Effector memory CD8-positive, alpha-beta T cell (primary cell): ENCODE measurements at places on chromosomes 16 and 17.

DNA sequence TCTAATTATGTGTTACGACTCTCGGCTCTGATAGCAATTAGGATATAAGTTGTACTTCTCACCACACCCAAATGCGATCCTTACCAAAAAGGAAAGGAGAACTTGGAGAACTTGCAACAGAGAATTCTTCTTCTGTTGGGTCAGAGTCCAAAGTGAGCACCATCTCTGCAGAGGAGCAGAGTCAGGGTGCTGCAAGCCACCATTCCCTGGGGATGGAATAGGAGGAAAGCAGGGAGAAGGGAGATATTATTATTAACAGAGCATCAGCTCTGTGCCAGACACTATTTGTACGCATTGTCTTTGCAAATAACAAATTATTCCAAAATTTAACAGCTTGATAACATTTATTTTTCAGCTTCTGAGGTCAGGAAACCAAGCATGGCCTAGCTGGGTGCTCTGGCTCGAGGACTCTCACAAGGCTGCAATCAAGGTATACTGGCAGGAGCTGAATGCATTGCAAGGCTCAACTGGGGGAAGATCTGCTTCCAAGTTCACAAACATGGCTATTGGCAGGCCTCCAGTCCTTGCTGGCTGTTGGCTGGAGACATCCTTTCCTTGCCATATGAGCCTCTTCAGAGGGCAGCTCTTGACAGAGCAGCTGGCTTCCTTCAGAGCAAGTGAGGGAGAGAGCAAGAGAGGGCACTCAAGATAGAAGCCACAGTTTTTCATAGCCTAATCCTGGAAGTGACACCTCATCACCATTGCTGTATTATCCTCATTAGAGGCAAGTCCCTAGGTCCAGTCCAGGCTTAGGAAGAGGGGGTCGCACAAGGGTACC, 296.2 kb upstream of the CDH5 start:
- no peak overlapping the region for H3K4me3 ChIP-seq
- H3K27ac ChIP-seq = no peak overlapping the region
- H3K27me3 ChIP-seq = peaks cover 52% of the 10 kb centered on the region
- H3K36me3 ChIP-seq = no peaks in the 10 kb centered on the region
- DNase-seq = no peak

GRCh38 chr17:36935671-36936454, 1.4 kb upstream of the LHX1 start:
- H3K27ac ChIP-seq = no peak overlapping the region
- peaks cover 100% of the 10 kb centered on the region for H3K27me3 ChIP-seq
- no peak for DNase-seq

GRCh38 chr16:2962334-2963073, 1.6 kb upstream of the KREMEN2 start:
- H3K4me1 ChIP-seq = peaks cover 15% of the 10 kb centered on the region
- H3K4me3 ChIP-seq = no peak overlapping the region
- peaks cover 2% of the 10 kb centered on the region for H3K36me3 ChIP-seq

- peaks cover 20% of the 10 kb centered on the region for H3K4me1 ChIP-seq
- peak overlapping the region; percentile 71 for H3K27ac ChIP-seq
- no peak for DNase-seq
- H3K4me3 ChIP-seq = no peak overlapping the region
- no peaks in the 10 kb centered on the region for H3K36me3 ChIP-seq
- no peaks in the 10 kb centered on the region for H3K27me3 ChIP-seq
Measured at GRCh38 chr16:17403156-17403809, 67.5 kb downstream of the XYLT1 start.

GRCh38 chr17:50211249-50212120, 10.1 kb upstream of the COL1A1 start:
- no peaks in the 10 kb centered on the region for H3K36me3 ChIP-seq
- H3K27ac ChIP-seq = no peak overlapping the region
- H3K4me1 ChIP-seq = peaks cover 17% of the 10 kb centered on the region
- H3K4me3 ChIP-seq = no peak overlapping the region

- peak overlapping the region; percentile 78 for H3K4me3 ChIP-seq
- peak overlapping the region; percentile 94 for H3K27ac ChIP-seq
- H3K27me3 ChIP-seq = no peaks in the 10 kb centered on the region
- H3K4me1 ChIP-seq = peaks cover 82% of the 10 kb centered on the region
Measured at GRCh38 chr16:89357055-89357816, 133.1 kb downstream of the ANKRD11 start.

DNA sequence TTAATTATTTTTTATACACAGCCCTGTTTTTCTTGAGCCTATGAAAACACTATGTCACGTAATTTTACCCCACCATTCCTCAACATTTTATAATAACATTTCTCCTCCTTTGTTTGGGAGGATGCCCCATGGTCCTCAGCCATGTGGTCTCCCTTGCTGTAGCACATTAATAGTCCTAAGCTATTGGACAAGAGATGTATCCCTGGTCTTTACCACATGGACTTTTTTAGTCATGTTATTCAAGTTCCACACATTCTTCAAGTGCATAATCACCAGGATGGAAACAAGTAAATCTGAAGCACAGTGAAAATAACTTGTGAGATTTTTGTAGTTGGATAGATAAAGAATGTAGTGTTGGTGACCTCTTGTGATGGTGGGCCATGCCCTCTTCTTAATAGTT, 2.0 kb upstream of the KRTAP2-3 start:
- H3K36me3 ChIP-seq = no peaks in the 10 kb centered on the region
- no peak for DNase-seq
- H3K27ac ChIP-seq = no peak overlapping the region
- no peaks in the 10 kb centered on the region for H3K4me1 ChIP-seq

DNA sequence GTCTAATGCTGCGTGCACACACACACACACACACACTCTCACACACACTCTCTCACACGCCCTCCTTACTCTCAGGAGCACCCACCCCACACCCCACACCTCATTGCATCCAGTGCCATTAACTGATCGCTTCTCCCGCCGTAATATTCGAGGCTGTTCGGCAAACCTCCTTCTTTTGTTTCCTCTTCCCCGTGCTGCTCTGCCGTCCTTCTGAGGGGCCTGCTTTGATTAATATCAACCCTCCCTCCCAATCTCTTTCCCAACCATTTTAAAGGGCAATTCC, 156.2 kb upstream of the TNRC6C start:
- peaks cover 5% of the 10 kb centered on the region for H3K27me3 ChIP-seq
- peaks cover 17% of the 10 kb centered on the region for H3K4me1 ChIP-seq
- no peak for DNase-seq
- peak overlapping the region; percentile 53 for H3K27ac ChIP-seq
- no peaks in the 10 kb centered on the region for H3K36me3 ChIP-seq
- no peak overlapping the region for H3K4me3 ChIP-seq

GRCh38 chr16:4025428-4025827, 90.8 kb downstream of the ADCY9 start:
- H3K27me3 ChIP-seq = no peaks in the 10 kb centered on the region
- H3K36me3 ChIP-seq = peaks cover 7% of the 10 kb centered on the region
- H3K4me3 ChIP-seq = no peak overlapping the region
- peaks cover 20% of the 10 kb centered on the region for H3K4me1 ChIP-seq
- H3K27ac ChIP-seq = no peak overlapping the region

GRCh38 chr17:14838567-14838966, 426.6 kb downstream of the PMP22 start:
- H3K27ac ChIP-seq = no peak overlapping the region
- no peaks in the 10 kb centered on the region for H3K4me1 ChIP-seq
- H3K27me3 ChIP-seq = no peaks in the 10 kb centered on the region
- H3K36me3 ChIP-seq = no peaks in the 10 kb centered on the region
- DNase-seq = no peak
- no peak overlapping the region for H3K4me3 ChIP-seq

DNA sequence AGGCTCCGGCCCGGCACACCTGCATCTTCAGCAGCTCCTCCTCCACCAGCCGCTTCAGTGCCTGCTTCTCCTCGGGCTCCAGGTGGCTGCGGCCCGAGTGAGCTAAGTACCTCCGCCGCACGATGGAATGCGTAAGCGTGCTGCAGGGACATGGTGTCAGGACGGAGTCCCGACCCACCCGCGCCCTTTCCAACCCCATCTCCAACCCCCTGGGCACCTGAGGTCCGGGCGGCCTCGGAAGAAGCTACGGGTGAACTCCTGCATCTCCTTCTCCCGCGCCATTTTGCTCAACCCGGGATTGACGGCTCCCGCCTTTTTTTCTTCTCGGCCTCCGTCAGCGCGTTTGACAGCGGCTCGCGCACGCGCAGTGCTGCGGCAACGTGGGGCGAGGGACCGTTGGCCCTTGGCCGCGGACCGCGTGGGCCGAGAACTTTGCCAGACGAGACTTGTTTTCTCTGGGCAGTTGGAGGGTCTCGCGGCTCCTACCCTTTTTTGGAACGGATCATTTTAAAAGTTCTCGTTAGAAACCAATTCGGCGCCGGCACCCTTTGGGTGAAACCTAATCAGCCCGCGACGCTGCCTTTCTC, at the start of gene HIRIP3:
Gene HIRIP3, minus strand, starts transcription at position 294 of the 587 bp plus-strand sequence. Its CDS starts 12 bp downstream, at position 282.
- H3K4me1 ChIP-seq = peaks cover 25% of the 10 kb centered on the region
- H3K27me3 ChIP-seq = no peaks in the 10 kb centered on the region
- DNase-seq = peak; percentile 83
- H3K4me3 ChIP-seq = peak within 1 kb of the TSS; percentile 96
- peak within 1 kb of the TSS; percentile 98 for H3K27ac ChIP-seq

DNA sequence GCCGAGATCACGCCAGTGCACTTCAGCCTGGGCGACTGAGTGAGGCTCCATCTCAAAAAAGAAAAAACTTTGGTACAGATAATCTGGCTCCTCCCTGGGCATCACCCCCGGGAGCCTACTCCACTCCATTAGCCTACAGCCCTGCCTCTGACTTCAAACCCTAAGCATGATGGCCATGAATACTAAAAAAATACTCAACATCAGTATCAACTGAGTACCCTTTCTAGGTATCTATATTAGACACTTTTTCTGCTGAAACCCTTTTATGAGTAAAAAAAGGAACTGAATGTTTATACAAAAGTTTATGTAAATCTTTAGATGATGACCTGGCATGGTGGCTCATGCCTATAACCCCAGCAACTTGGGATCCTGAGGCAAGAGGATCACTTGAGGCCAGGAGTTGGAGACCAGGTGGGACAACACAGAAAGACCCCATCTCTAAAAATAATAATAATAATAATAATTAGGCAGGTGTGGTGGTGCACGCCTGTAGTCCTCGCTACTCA, 6.9 kb downstream of the RDM1 start:
- no peak overlapping the region for H3K27ac ChIP-seq
- DNase-seq = no peak
- H3K4me1 ChIP-seq = peaks cover 17% of the 10 kb centered on the region
- no peak overlapping the region for H3K4me3 ChIP-seq
- H3K36me3 ChIP-seq = peaks cover 3% of the 10 kb centered on the region
- no peaks in the 10 kb centered on the region for H3K27me3 ChIP-seq

- H3K27ac ChIP-seq = peak overlapping the region; percentile 35
- peaks cover 2% of the 10 kb centered on the region for H3K36me3 ChIP-seq
- no peak overlapping the region for H3K4me3 ChIP-seq
Measured at GRCh38 chr16:3594316-3595109, 16.9 kb downstream of the SLX4 start.

DNA sequence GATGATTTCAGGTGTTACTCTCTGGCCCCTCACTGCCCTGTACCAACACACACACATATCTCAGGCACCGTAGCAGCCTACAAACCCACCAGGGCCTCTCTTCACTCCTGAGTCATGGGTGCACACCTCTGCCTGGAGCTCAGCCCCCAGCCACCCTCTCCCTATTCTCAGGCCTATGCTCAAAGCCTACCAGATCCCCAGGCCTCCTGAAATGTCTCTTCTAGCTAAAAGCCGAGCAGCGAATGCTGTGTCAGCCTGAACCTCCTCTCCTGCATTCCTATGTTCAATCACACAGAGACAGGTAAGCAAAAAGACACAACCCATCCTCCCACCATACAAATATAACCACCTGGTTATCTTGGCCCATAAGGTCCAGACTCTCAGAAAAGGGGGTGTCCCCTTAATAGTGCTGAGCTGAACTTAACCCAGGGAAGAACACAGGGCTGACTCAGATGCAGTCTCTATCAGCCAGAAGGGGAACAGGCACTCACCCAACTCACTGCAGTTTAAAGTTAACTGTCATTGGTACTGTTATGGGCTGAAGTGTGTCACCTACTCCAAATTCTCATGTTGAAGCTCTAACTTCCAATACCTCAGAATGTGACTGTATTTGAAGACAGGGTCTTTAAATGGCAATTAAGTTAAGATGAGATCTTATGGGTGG, 62.0 kb upstream of the TEKT3 start:
- H3K27me3 ChIP-seq = peaks cover 24% of the 10 kb centered on the region
- no peak overlapping the region for H3K4me3 ChIP-seq
- DNase-seq = no peak
- no peak overlapping the region for H3K27ac ChIP-seq
- H3K36me3 ChIP-seq = no peaks in the 10 kb centered on the region

GRCh38 chr17:67605256-67605912, 112.4 kb upstream of the NOL11 start:
- H3K36me3 ChIP-seq = peaks cover 18% of the 10 kb centered on the region
- peak overlapping the region; percentile 53 for H3K27ac ChIP-seq
- H3K27me3 ChIP-seq = no peaks in the 10 kb centered on the region
- H3K4me1 ChIP-seq = peaks cover 19% of the 10 kb centered on the region
- no peak for DNase-seq

GRCh38 chr16:68972720-68973119, 129.4 kb downstream of the TANGO6 start:
- DNase-seq = no peak
- H3K36me3 ChIP-seq = peaks cover 27% of the 10 kb centered on the region
- no peak overlapping the region for H3K4me3 ChIP-seq
- no peaks in the 10 kb centered on the region for H3K4me1 ChIP-seq
- H3K27me3 ChIP-seq = no peaks in the 10 kb centered on the region

DNA sequence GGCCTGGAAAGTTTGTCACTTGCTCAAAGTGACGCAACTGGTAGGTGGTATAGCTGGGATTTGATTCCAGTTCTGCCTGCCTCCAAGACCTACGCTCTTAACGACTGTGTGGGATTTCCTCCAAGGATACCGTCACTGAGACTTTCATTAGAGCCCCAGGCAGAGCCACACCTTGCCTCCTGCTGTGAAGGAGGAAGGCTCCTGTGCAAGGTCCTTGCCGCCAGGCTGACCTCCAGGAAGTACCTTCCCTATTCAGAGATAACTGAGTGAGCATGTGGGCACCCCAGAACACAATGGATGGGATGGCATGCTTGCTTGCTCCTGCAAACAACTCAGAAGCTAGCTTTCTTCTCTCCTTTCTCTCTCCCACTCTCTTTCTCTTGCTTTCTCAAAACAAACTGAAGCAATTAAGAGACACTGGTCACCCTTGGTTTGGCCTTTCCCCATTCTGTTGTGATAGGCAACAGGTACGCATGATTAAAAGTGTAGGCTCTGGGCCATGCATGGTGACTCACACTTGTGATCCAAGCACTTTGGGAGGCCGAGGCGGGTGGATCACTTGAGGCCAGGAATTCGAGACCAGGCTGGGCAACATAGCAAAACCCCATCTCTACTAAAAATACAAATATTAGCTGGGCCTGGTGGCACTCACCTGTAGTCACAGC, 30.7 kb downstream of the CACNG3 start:
- DNase-seq = no peak
- no peaks in the 10 kb centered on the region for H3K36me3 ChIP-seq
- no peak overlapping the region for H3K27ac ChIP-seq

DNA sequence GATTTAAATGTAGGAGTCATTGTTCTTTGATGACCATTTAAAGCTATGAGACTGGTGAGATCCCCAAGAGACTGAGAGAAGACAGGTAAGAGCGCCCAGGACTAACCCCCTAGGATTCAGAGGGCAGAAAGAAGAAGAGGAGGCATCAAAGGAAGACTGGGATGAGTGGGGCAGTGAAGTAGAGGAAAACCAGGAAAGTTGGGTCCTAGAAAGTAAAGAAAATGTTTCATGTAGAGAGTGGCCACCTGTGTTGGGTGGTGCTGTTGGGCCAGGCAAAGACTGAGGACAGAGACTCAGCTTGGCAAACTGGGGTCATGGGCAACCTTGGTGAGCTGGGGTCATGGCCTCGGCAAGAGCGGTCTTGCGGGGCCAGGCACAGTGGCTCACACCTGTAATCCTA, 1.3 kb upstream of the HAP1 start:
- H3K27me3 ChIP-seq = peaks cover 60% of the 10 kb centered on the region
- H3K4me1 ChIP-seq = peaks cover 5% of the 10 kb centered on the region
- no peak overlapping the region for H3K4me3 ChIP-seq
- DNase-seq = no peak
- H3K27ac ChIP-seq = no peak overlapping the region
- H3K36me3 ChIP-seq = peaks cover 3% of the 10 kb centered on the region
